T-helper 2 cell (primary cell): ENCODE measurements at places on chromosomes 7 and 10.

DNA sequence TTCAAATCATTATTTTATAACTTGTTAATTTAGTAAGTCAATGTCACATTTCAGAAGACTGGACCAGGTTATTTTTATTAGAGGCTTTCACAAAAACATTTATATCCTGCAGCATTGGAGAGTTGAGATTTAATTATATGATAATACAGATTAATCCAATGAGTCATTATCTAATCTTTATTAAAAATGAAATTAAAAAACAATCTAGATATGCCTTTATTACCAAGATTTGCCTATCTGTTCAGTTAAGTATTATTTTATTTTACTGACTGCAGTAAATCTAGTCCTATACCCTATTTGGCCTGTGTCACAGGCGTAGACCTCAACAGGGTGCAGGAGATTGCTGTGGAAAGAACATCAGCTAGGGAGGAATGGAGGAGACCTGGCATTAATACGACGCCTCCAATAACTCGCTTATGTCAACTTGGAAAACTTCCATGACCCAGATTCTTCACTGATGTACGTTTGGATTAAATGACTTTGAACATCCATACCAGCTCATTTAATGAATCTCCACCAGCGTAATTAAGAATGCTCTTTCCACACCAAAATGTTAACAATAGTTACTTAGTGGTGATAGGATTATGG is 18.2 kb downstream of the PAXIP1 start:
- DNase-seq = no peak

DNA sequence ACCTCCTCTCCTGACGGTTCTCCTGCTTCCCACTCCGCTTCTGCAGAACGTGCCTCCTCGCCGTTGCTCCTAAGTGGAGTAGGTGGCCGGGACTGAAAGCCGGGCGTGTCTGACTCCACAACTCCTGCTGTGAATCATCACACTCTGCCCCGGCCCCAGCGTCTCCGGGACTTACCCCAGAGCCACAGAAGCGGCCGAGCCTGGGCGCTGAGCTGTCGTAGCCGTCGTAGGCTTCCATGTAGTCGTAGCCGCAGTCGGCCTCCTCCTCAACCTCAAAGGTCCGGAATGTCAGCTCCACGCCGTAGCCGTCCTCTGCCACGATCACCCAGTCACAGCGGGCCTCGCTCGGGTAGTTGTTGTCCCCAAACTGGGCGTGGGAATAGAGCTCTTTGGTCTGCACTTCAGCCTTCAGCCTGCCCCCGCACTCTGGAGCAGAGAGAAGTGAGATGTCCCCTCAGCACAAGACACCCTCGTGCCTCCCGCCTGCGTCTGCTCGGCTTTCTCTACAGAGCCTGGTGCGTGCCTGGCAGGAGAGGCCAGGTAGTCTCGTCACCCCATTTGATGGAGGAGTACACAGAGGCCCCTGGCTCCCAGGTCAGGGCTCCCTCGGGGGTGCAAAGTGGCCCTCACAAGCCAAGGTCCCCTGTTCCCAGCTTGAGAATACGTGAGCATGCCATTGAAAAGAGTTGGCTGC is 11.2 kb upstream of the OPALIN start:
- no peak for DNase-seq

GRCh38 chr7:101943889-101944600 is 126.6 kb downstream of the CUX1 start:
- DNase-seq = no peak

DNA sequence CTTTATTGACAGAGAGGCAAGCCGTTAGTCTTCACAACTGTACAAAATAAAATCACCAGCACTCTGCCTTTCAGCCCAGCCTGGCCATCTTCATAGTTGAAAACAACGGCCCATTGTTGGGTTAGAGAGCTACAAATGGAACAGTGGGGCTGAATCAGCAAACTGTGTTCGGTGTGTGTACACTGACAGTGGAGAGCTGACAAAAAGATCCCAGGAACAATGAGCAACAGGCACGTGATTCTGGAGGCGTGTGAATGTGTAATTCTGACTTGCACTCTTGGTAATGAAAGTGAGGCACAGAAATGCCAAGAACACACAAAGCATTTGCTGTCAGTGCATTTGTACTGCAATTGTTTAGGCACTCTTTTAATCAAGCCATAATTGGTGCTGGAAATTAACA is 303.7 kb downstream of the WDR11 start:
- DNase-seq = no peak

DNA sequence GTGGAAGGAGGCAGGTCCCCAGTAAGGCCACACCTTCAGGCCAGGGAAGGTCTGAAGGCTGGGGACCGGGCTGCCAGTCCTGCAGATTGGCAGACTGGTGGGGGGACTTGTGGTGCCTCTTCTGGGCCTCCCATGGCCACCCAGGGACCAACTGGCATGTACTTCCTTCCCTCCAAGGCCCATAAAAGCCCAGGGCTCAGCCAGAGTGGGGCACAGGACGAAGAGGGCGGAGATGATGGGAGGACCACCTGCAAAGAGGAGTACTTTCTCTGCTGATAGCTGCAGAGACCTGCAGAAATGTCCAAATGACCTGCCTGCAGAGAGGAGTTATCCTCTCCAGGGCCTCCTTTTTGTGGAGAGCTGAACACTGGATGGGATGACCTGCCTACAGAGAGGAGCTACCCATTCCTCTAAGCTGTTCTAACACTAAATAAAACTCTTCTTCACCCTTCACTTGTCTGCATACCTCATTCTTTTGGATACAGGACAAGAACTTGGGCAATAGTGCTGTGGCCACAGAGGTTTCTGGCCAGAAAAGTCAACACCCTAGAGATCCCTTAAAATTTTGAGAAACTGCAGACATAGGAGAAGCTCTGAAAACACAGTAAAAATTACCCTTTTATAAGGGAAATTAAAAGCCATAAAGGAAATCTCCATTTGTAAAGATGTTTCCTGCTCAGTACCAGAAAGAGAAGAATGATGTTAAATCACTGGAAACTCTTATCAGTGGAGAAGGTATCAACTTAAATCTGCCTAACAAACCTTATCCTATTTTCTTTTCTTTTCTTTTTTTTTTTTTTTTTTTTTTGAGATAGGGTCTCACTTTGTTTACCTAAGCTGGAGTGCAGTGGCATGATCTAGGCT is 20.7 kb upstream of the PRF1 start:
- DNase-seq = no peak

DNA sequence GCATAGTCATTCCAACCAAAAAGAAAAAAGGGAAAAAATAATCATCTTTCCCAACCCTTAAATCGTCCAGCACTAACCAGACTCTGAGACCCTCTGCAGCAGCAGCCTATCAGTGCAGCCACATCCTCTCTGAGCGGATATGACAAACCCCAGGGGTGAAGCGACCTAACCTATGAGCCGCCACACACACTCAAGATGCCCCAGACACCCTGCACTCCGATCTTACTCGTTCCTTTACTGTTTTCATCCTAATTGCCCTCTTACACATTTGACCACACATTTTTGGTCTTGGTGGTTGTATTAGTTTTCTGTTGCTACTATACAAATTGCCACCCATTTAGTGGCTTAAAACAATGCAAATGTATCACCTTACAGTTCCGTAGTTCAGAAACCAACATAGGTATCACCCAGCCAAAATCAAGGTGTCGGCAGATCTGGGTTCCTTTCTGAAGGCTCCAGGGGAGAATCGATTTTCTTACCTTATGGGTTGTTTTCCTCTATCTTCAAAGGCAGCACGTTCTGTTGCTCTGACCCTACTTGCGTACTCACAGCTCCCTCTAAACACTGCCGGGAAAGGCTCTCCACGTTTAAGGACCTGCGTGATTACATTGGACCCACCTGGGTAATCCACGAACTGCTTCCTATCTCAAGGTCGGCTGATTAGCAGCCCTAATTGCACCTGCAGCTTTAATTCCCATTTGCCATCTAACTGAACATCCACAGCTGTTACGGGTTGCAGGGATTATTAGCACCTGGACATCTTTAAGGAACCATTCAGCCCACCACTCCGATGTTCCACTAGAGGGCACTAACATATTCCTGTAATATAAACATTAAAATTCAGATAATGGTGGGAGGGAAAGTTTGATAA is 37.3 kb upstream of the PRSS1 start:
- DNase-seq = peak; percentile 4

DNA sequence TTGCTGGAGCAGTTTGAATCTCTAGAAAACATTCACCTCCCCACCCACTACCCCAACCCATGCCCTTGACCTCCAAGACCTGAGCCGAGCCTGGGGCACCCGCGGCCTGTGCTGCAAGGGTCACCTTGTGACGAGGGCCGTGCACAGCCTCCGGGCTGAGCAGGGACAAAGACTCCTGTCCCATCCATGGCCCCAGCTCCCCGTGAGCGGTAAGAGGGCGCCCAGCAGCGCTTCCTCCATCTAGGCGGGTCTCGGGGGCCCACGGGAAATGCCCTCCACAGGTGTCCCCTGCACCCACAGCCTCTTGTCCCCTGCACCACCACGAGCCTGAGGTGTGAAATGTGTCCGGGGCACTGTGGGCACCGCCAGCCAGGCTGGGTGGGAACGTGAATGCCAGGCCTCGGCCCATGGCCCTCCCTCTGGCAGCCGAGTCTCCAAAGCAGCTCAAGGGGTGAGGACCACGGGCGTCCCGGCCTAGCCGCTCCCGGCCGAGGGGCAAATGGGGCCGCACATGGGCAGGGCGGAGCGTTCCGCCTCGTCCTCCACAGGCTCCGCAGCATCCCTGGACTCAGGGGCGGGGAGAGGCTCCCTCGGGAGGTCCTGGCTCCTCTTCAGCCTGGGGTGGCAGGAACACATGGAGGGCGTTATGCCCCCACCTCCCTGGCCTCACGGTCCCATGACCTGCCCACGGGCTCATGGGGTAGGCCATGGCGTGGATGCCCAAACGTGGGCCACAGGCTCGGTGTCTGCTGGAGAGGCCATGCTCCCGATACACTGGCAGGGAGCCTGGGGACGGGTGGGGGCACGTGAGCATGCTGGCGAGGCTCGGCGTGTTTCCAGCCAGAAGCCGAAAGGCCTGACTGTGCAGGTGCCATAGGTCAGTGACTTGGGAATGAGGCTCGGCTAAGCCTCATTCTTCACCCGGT is 21.1 kb downstream of the DPYSL4 start:
- DNase-seq = no peak
